ENCODE measurements at places on chromosomes 11 and 22. TPM values are rescaled to one million over a fixed set of nuclear protein-coding genes. Genes with fewer than 3 reads are reported as not detected.
A peak's percentile ranks its signal among the peaks of the same experiment; 100 is the strongest.

Gene LARGE2
- 33.7 TPM for total RNA-seq

GRCh38 chr11:46332568-46333393 lies 14.5 kb upstream of the DGKZ start:
- DNase-seq, result no peak

DNA sequence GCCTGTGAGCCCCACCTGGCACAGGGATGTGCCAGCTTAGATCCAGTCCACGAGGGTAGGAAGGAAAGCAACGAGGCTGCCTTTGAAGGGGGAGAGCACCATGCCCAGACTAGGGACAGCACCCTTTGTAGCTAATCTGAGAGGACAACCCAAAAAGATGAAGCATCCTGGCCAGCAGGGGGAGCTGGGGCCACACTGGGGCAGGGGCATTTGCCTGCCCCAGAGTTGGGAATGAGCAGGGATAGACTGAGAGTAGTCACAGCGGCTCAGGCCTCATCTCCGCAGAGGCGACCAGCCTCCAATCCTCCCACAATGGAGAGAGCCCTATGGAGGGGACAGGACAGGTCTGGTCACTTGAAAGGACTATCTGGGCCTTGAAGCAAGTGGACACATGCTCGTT lies 16.4 kb downstream of the LMO1 start:
- DNase-seq, result no peak

DNA sequence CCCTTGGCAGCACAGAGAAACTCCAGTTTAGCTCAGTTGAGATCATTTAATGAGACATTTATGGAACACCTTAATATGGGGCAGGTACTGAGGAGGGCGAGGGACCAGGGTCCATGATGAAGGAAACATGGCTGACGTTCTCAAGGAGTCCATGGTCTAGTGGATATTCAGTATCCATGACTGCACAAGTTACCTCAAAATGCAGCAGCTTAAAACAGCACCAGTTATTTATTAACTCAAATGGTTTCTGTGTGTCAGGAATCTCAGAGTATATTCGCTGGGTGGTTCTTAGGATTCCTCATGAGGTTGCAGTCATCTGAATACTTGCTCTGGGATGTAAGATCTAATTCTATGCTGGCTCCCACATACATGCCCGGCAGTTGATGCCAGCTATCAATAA lies 346.8 kb downstream of the LARGE1 start:
- DNase-seq, result no peak

Gene OR52J3
- not detected for total RNA-seq

- no peak for DNase-seq
Measured at GRCh38 chr11:114316980-114317786, 21.0 kb downstream of the NNMT start.

DNA sequence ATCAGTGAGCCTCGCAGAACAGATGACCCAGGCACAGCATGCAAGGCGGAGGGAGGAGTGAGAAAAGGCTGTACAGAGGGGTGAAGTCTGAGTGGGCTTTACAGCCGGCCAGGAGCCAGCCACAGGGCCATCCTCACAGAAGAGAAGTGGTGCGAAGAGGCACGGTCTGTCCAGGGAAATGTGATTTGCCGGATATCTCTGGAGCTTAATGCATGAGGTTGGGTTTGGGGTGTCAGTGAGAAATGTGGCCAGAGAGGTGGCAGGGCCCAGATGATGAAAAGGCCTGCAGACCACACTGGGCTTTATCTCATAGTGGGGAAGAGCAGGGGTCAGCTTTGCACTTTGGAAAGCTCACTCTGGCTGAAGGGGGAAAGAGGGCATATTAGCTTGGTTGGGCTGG lies 255.2 kb downstream of the BUD13 start:
- peak; percentile 21 for DNase-seq

Gene FXYD2
- not detected for total RNA-seq

Gene ART1
- not detected for total RNA-seq

Gene FGF4
- total RNA-seq, result not detected

Gene NPAS4
- total RNA-seq, result not detected

DNA sequence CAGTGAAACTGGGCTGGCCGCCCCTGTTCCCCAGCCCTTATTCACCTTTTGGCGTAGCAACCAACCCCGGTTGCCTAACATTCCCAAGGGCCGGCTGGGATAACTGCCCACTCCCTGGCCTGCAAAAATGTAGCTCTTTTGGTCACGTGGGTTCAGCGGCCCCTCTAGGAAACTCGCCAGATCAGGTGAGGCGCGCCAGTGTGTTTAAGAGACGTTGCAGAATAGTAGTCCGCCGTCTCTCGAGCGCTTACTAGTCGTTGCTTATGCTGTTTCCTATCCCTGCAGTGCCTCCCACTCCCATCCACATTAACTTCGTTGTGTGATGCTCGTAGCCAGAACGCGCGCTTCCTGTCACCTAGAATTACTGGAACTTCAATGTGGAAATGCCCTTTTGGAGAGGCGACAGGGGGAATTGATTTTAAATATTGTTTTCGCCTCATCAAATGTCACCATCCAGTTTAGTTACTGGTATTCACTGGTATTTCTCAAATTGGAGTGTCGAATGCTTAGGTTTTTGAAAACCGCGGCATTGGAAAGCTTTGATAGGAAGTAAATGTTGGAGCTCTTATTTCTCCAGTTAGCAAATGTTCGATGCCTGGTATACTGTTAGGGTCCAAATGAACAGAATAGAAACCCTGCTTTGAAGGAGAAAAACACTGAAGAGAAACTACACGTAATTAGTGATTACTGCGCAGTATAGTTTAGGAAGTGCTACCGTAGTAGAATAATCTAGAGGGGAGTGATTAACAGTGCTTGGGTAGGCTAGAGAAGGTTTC lies 823 bp downstream of the CEP57 start:
- peak; percentile 80 for DNase-seq

Gene PARVG
- total RNA-seq, result 2.7 TPM

DNA sequence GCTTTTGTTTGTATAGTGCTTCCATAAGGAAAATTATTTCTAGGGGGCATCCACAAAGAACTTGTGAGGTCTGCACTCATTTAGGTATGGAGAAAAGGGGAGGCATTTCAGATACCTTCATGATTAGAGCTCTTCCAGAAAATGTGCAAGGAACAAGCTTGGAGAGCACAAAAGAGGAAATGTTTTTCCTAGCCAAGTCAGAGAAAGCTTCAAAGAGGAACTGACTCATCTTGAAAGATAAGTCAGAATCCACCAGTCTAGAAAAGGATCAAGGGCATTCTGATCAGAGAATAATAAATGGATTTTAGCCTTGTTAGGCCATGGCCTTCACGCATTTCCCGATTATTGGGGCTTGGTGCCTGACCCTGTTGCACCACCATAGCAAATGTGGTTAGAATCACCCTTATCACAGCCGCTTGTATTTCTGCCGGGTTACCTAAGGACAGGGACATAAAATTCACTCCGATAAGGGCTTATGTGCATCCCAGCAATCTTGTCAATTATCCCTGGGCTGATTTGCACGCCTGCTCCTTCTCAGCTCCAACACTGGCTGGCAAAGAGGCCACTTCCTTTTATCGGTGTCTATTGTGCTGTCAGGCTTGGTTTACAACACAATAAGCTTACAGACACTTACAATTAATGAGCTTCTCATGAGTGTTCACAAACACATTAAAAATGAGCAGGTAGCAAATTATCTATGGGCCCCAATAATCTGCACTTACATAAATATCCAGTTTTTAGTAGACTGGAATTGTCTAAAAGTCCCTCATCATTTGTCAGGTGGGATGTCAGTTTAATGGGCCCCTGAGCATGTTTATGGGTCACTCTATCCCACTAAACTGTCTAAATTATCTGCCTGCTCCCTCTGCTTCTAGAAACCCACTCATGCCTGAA lies 613.5 kb downstream of the SOX6 start:
- DNase-seq, result no peak

Gene MIAT
- 0.89 TPM for total RNA-seq

GRCh38 chr11:126334659-126335462 lies 20.6 kb upstream of the ST3GAL4 start:
- peak; percentile 64 for DNase-seq

Gene TANGO2
- total RNA-seq, result 27.2 TPM

DNA sequence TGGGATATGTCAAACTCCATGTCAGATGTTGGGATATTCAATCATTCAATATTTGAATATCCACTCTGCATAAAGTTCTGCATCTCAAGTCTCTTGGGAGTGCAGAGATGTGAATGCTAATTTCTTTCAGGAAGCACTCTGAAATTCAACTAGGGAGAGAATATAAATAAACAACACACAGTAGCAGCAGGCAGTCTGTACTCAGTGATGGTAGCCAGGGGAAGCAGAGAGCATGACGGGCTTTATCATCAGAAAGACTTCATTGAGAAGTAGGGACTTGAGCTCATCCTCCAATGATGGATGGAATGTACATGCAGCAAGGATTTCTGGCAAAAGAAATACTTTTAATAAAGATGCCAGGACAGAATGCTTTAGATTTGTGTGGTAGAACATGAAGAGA lies 9.8 kb upstream of the TEAD1 start:
- no peak for DNase-seq

- DNase-seq, result no peak
Measured at GRCh38 chr11:21567645-21568290, 625.1 kb upstream of the ANO5 start.

GRCh38 chr22:46798366-46799350 lies 36.2 kb downstream of the TBC1D22A start:
- peak; percentile 65 for DNase-seq

- no peak for DNase-seq
Measured at GRCh38 chr11:20010156-20010850, 150.0 kb downstream of the DBX1 start.

Gene NXPE1
- not detected for total RNA-seq

- no peak for DNase-seq
Measured at GRCh38 chr11:106381895-106382294, 304.4 kb downstream of the AASDHPPT start.

DNA sequence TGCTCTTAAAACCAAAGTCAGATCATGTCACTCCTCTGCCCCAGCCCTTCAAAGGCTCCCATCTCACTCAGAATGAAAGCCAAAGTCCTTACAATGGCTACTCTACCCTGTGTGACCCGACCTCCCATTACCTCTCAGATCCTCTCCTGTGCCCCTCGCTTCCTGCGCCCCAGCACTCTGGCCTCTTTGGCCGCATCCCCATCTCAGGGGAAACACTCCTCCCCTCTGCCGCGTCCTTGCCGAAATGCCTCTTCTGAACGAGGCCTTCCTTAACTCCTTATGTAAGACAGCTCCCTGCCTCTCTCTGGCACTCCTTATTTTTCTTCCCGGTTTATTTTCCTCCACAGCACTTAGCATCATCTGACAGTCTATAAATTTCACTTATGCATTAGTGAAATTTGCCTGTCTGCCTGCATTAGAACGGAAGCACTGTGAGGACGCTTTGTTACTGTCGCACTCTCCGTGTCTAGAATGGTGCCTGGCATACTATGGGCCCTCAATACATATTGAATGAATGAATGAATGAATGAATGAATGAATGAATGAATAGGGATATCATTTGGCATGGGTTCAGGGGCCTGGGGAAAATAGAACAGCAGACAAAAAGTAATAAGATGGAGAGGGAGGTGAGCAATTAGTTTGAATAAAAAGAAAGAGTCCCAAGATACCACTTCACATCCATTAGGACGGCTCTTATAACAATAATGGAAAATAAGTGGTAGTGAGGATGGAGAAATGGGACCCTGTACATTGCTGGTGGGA lies 137.8 kb downstream of the CEP164 start:
- DNase-seq, result no peak

DNA sequence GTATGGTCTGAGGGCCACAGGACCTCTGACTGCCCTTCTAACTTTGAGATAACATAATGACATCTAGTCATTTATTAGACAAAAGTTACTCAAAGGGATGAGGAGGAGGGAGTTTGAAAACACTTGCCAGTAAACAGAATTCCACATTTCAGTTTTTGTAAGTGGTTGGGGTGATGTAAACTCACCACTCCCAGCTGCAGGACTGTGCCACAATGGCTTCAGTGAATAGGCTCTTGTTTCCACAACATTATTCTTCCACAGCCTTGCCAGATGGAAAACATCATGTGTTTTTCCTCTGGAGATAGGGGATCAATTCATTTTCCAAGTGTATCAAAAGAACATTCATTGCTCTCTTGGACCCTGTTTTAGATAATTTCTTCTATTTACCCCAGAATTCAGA lies 147.2 kb upstream of the BDNF start:
- no peak for DNase-seq

- no peak for DNase-seq
Measured at GRCh38 chr11:17877886-17878285, 135.0 kb downstream of the SERGEF start.

Gene JHY
- total RNA-seq, result 3.1 TPM

GRCh38 chr22:28715611-28716010 lies 26.0 kb downstream of the CHEK2 start:
- no peak for DNase-seq

Gene CHRM1
- total RNA-seq, result 4.0 TPM

- no peak for DNase-seq
Measured at GRCh38 chr11:123328281-123328867, 101.7 kb upstream of the GRAMD1B start.

DNA sequence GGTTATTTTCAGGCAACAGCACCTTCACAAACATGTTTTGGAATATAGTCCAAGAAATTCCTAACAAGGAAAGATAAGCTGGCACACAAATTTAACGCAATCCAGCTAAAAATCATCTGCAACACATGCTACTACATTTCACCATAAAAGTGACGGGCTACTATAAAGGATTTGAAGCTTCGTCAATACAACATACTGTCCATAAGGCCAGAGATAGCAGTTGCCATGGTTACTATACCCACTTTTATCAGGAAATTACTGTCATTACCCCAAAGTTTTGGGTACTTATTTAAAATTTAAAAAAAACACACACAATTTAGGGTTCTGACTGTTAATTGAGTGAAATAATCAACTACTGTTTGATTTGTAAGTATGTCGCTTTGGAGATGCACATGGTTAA lies 6.9 kb downstream of the PHF21A start:
- DNase-seq, result no peak

- no peak for DNase-seq
Measured at GRCh38 chr11:113574586-113574985, 99.4 kb upstream of the DRD2 start.

Gene DEUP1
- not detected for total RNA-seq

Gene MS4A2
- total RNA-seq, result 1.5 TPM

DNA sequence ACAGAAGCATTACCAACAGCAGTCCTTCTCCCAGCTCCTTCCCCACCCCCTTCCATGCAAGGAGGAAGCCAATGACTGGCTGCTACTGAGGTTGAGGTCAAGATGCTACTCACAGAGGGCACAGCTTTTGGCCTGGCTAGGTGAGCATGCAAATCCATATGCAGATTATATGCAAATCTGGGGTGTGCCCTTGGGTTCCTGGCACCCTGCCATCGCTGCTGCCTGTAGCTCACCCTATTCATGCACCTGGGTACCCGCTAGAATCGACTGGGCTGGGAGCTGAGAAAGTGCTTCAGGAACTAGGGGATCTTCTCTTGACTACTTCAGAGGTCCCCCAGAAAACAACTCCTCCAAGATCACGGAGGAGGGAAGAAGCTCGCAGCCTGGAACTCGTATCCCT lies 4.0 kb downstream of the DSCAML1 start:
- no peak for DNase-seq

GRCh38 chr22:20223421-20224255 lies 44.5 kb downstream of the RTN4R start:
- DNase-seq, result no peak

Gene GLYATL1
- total RNA-seq, result 6.1 TPM

- no peak for DNase-seq
Measured at GRCh38 chr11:45147891-45148675, 1.6 kb downstream of the PRDM11 start.

Gene HORMAD2
- total RNA-seq, result not detected

Gene MOGAT2
- 12.4 TPM for total RNA-seq

GRCh38 chr22:23270212-23270733 lies 90.0 kb downstream of the BCR start:
- DNase-seq, result no peak

Gene DEFB131B
- total RNA-seq, result not detected

- DNase-seq, result no peak
Measured at GRCh38 chr11:133844217-133844616, 1.1 kb downstream of the SPATA19 start.

GRCh38 chr11:15726893-15727519 lies 612.3 kb downstream of the INSC start:
- DNase-seq, result no peak

Data from suprapubic skin (tissue), 4 donors.